NCI-H1105 (cell line): ENCODE measurements at places on chromosomes 4 and X.
A peak's percentile ranks its signal among the peaks of the same experiment; 100 is the strongest.

- DNase-seq, result no peak
Measured at GRCh38 chr4:8769645-8770517, 101.8 kb downstream of the HMX1 start.

DNA sequence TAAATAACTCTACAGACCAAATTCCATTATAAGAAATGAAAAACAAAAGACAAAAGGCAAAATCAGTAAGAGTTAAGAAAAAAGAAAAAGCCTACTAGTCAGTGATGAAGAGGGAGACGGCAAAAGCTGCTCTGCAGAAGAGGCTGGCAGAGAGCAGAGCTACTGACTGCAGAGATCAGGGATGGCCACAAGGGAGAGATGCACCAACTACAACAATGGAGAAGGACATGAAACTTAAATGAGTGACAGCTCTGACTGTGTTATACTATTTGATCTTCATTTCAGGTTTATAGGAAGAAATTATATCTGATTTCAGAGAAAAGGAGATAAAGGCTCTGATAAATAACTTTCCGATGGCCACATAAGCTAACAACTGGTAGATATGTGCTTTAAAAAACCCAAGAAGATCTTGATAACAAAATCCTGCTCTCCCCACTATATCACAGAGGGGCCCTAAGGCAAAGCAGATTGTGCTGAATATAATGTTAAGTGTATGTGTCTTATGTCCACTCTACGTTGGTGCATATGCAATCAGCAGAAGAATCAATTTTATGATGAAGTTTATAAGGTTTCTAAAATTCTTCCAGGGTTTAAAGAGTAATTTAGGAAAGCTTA lies 58.4 kb upstream of the COX18 start:
- DNase-seq, result no peak

DNA sequence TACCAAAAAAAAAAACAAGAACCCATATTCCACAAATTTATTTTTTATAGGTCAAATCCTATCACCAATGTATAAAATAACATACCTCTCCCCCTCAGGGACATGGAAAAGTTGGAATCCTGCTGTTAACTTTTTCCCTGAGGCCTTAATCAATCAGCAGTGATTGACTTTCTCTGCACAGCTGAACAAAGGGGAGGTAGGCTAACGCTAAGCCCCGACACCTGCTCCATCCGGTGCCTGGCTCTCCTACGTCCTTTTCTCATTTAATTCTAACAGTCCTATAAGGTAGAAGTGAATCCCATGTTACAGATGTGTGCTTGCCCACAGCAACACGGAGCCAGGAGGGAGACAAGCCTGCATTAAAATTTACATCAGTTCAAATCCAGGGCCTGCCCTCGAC lies 2.8 kb downstream of the CENPU start:
- DNase-seq, result no peak

DNA sequence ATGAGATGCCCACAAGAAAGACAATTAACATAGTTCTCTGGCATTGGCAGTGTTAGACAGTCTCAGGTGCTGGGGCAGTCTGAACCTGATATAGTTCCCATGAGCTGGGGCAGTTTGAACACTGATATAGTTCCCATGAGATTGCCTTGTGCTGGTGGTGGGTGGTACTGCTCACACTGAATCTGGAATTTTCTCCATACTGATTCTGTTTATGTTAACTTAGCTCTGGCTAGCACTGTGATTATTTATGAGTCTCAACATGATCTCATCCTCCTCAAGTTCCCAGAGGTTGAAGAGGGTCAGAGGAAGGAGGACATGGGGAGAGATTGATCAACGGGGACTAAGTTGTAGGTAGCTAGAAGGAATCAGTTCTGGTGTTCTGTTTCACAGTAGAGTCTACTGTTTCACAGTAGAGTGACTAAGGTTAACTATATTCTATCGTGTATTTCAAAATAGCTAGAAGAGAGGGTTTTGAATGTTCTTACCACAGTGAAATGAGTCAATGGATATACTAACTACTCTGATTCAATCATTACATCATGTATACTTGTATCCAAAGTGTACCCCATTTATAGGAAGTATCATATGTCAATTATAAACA lies 379.9 kb downstream of the ADAM29 start:
- no peak for DNase-seq

- no peak for DNase-seq
Measured at GRCh38 chr4:147950841-147951240, 219.0 kb downstream of the ARHGAP10 start.

- no peak for DNase-seq
Measured at GRCh38 chrX:143945171-143945570, 61.3 kb downstream of the UBE2NL start.

DNA sequence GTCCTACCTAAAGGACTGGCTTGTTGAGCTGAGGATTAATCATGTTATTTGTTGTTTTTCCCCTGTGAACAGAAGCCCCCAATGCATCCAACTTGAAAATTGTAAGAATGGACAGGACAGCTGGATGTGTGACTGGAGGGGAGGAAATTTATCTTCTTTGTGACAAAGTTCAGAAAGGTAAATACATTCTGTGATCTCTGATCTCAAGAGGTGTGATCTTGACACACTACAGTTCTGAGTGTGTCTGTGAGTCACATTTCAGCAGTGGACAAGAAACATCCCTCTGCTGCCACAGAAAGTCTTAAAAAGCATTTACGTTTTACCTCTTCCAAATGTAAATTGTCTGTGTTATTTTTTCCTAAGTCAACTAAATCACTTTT lies 79.3 kb downstream of the NFKB1 start:
- DNase-seq, result no peak

DNA sequence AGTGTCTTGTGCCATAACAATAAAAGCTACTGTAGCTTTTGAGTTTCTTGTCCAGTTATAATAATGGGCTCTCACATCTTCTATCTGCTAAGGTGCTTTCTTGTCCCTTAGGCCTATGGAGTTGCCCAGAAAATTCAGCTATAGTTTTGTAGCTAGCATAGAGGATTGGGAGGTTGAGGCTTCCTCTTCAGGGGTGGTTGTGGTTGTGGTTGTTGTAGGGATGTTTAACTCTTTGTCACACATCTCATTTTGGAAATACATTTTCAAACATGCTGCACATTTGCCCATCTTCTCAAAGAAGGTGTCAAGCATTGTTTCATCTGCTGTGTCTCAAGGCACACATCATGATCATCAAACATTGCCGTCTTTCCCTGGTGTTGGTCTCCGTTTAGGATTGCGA lies 65.0 kb downstream of the ATXN3L start:
- no peak for DNase-seq

DNA sequence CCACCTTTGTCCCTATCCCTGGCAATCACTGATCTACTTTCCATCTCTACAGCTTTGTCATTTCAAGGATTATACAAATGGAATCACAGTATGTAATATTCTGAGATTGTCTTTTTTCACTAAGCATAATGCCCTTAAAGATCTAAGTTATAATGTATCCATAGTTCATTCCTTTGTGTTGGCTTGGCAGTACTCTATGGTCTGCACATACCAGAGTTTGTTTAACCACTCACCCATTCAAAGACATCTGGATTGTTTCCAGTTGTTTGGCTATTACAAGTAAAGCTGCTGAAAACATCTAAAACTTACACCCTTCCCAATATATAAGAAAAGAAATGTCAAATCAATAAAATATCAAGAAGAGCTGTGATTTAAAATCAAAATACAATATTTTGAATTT lies 26.0 kb upstream of the AWAT1 start:
- DNase-seq, result no peak

DNA sequence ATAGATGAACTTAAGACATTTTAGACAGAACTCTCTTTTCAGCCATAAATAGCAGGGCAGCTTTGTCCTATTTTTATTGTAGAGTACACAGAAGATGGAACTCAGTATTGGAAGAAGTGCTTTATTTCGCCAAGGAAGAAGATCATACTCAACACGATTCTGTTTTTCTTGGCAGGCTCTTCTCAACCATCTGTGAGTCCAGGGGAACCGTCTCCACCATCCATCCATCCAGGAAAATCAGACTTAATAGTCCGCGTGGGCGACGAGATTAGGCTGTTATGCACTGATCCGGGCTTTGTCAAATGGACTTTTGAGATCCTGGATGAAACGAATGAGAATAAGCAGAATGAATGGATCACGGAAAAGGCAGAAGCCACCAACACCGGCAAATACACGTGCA lies 37.6 kb downstream of the KIT start:
- no peak for DNase-seq

DNA sequence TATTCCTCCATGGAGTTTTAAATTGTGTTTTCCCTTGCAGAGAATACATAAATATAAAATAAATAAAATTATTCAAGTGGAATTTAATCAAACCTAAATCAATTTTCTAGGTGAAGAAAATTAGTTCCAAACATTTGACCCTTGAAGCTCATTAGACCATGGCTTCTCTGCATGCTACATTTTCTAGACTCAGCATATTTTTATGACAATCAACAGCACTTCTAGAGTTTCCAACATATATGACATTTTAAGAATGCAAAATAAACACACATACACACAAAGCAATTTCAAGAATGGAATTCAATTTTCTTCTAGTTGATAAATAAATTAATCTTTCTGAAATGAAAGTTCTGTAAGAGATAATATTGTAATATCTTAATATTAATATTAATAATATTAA lies 1083.9 kb upstream of the INTU start:
- DNase-seq, result no peak

DNA sequence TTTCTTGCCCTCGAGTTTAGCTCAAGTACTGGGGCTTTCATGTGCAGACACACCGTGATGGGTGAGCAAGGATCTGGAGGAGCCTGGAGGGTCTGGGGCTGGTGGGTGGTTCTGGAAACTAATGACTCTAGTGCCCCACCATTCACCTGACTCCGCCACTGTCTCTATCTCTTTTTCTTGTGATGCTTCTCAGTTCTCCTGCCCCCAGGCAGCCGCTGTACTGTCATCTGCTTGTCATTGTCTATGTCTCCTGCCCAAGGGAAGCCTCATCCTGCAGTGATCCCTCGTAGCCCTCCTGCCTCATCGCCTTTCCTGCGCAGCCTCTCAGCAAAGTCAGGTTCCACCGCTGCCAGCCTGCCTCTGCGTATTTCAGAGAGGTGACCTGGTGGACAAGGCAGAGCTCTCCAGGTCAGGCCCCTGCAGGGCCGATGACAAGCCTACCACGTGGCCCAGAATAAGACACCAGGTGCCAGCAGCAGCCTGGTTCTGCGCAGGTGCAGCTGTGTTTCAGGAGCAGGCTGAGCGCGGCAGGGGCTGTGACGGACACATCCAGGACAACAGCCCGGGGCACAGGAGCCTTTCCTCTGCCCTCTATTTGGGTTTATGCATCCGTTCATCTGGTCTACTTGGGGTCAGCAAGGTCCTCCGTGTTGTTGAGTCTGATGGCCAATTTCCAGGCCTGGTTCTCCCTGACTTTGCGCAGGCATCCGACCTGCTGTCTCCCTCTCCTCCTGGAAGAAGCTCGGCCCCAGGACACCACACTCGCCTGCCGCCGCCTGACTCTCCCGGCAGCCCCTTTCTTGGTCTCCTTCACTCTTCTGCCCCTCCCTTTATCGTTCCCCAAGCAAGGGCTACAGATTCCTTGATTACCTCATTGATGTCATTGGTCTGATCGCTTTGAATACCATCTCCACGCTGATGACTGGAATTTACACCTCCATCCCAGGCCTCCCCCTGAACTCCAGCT lies 30.9 kb upstream of the CDKN2AIP start:
- no peak for DNase-seq

GRCh38 chr4:1975391-1975801 lies 33.4 kb downstream of the NELFA start:
- no peak for DNase-seq

DNA sequence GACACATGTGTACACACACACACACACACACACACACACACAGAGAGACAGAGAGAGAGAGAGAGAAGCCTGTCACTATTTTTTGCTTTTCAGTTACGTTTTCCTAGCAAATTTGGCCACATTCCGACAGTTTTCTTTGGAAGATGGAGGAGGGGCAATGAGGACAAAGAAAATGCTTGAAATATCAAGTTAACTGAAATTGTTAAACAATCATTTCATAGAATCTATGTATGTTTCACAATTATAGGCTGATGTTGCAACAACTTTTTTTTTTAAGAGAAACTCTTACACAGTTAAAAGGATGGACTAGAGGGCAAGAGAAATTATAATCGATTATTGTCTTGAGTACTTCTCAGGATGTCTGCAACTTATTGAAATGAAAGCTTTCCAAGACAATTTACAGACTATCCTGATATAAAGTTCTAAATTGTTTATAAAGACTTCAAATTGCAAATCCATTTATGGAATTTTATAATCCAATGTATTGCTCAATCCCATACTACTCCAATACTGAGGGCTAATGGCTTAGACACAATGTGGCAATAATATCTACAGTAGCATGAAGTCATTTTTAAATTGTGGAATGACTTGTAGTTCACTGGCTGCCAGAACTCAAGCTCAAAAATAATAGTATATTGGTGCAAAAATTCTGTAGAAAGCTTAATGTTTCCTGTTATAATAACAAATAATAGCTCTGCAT lies 647.0 kb upstream of the PCDH7 start:
- DNase-seq, result no peak

- DNase-seq, result no peak
Measured at GRCh38 chr4:110352670-110353442, 123.1 kb upstream of the ENPEP start.

- DNase-seq, result no peak
Measured at GRCh38 chrX:70922774-70923473, 8.0 kb downstream of the SLC7A3 start.

DNA sequence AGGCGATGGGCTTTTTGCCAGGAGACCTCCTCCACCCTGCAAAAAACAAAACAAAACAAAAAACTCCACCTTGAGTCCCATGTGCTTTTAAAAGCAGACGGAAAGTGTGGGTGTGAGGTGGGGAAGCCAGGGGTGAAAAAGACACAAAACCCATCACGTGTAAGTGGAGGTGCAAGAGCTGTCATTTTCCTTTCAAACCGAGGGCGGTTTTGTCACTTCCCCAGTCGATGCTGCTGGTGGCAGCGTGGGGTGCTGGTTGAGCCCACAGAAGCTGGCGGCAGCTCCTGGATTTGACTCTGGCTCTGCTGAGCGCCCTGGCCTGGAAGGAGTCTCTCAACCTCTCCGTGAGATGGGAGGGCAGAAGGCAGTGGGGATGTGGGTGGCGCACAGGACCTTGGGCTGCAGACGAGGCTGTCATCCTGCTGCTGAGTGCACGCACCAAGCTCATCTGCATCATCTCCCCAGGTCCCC lies 110.0 kb downstream of the PSAPL1 start:
- peak; percentile 66 for DNase-seq

DNA sequence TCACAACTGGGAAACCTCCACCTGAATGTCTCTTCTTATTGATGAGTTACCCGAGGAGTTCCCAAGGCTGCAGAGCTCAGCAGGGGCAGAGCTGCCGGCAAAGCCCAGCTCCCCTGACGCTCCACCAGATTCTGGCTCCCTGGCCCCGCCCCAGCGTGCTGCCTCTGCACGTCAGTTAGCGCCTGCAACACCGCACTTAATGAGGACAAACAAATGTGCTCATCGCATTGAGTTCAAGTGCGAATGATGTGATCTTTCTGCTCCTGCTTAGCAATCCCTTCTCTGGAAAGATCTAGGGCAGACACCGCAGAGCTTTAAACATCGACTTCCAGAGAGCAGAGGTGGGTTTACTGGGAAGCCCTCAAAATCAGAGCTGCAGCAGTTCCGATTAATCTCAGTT lies 55.5 kb upstream of the FBXW7 start:
- DNase-seq, result peak; percentile 2

GRCh38 chr4:165873298-165874071 lies 448 bp downstream of the TLL1 start:
- DNase-seq, result peak; percentile 21

GRCh38 chr4:141427726-141428296 lies 207.1 kb downstream of the ZNF330 start:
- DNase-seq, result no peak

- DNase-seq, result no peak
Measured at GRCh38 chr4:7941111-7941964, 1.7 kb upstream of the AFAP1 start.

- DNase-seq, result no peak
Measured at GRCh38 chr4:177182728-177183127, 126.9 kb upstream of the NEIL3 start.
